Posterior vena cava (tissue), 2 donors: ENCODE measurements at places on chromosomes 16 and 17. TPM values are rescaled to one million over a fixed set of nuclear protein-coding genes. Genes with fewer than 3 reads are reported as not detected.

- no peak for DNase-seq
These were observed 255.6 kb upstream of the SDK2 start for GRCh38 chr17:73899839-73900238.

DNA sequence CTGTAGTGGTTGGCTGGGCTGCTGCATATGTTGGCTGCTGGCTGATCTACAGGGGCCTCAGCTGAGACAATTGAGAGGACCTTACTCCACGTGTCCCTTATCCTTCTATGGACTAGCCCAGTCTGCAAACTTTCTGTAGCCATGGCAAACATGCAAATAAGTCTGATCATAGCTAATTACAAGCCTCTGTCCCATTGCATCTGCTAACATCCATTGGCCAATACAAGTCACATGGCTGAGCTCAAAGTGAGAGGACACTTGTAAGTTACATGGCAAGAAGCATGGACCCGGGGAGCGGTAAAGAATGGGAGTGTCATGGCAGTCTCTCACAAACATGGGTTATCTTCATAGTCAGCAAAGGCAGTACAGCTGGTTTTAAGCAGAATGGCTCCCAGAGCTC lies 11.6 kb upstream of the IL4R start:
- DNase-seq = no peak

GRCh38 chr17:29458066-29458465 lies 67.9 kb downstream of the TAOK1 start:
- no peak for DNase-seq

DNA sequence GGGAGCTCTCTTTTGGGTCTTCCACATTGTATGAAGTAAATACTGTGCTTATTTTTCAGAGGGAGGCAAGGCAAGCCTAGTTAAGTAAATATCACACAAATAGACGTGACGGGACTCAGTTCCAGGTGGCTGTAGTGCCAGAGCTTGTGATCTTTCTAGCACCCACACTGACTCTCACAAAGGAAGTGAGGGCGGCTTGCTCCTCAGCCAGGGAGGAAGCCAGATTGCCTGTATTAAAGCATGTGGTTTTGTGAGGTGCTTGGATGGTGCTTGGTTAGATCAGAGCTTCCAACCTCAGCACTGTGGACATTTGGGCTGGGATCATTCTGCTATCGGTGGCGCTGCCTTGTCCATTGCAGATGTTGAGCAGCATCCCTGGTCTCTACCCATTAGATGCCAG lies 80.1 kb downstream of the VAT1L start:
- DNase-seq = no peak

DNA sequence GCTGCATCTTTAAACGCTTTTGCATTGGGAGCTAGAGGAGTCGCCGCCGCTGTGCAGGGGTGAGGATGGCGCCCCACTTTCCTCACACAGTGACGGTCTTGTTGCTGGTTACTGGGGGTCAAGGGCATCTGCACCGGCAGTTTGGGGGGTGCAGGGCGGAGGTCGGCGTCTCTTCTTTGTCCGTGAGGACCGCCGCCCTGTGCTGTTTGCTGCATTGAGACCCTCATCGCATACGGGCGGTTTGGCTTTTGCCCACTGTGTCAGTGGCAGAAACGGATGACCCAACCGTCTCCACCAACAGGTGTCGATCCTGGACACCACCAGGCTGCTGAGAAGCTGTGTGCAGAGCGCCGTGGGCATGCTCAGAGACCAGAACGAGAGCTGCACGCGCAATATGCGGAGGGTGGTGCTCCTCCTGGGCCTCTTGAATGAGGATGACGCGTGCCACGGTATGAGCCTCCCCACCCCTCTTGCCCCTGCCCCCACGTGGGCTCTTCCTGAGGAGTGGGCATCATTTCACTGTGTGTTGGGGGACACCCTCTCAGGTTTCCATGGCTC lies 61.2 kb upstream of the ENDOV start:
- DNase-seq = peak; percentile 67

DNA sequence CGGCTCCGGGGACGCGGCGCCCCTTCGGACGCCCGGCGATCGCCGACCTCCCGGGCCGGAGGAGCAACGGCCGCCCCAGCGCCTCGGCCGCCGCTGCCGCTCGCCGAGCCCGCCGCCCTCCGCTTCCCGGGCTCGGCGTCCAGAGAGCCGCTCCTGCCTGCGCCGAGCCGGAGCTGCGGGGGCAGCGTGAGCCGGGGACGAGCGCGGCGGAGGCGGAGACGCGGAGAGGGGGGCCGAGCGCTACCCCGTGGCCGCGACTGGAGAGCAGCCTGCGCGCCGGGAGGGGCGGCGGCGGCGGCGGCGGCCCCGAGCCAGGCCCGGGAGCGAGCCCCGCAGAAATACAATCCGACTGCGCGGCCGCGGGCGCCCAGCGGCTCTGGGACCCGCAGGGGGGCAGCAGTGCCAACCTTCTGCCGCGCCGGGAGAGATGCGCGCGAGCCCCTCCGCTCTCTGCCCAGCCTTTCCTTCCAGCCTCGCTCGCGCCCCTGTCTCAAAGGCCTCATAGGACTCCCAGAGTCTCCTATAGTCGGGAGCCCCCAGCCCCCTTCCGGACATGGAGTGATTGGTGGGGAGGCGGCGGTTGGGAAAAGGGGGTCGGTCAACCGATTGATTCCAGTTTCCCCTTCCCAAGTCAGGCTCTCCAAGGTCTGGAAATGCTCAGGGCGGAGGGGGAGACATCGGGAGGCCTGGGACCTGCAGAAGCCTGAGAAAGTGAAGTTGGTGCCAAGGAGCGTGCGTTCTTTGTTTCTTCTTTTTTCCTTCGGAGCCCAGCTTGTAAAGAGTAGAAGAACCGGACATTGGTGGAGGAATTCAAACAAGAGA lies 1.0 kb upstream of the SDK2 start:
- peak; percentile 77 for DNase-seq

DNA sequence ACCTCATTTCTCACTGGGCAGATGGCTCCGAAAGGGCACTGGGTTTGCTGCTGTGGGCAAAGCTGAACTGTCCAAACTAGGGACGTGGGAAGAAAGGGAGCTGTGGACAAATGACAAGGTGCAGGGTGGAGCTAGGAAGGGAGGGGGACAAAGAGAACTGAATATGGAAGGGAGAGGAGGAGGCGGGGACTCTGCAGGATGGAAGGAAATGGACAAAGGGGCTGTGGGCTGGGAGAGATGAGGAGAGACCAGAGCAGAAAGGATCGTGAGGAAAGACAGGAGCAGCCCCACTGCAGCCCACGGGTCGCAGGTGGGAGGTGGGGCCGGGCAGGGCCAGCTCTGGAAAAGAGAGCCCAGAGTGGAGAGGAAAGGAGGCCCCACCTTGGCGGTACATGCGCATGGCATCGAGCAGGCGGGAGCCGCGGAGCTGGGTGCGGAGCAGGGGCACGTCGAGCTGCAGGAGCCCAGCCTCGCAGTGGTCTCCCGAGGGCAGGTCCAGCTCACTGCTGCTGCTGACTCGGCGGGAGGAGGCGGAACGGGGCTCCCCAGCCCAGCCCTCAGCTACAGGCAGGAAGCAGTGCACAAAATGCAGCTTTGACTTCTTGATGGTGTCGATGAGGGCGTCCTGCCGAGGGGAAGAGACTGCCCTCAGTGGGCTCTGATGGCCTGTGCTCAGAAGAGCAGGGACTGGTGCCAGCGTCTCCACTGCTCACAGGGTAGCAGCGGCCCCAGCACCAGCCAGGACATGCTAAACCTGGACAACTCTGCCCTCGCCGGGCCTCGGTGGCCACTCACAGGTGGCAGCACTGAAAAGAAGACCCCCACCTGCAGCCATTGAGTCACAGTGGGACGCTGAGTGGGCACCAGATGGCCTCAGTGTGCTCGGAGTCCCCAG lies 66.8 kb downstream of the PIPOX start:
- DNase-seq = no peak

Gene LIG3
- total RNA-seq = 34.3 TPM

Gene LITAFD
- not detected for total RNA-seq

Gene ATP1B2
- 2.6 TPM for total RNA-seq

Gene TVP23A
- 2.1 TPM for total RNA-seq
